Dorsolateral prefrontal cortex (tissue), 122 donors: ENCODE measurements at places on chromosomes 2 and 18.
A peak's percentile ranks its signal among the peaks of the same experiment; 100 is the strongest.

- DNase-seq, result no peak
Observed at GRCh38 chr2:149064856-149065630, 26.5 kb downstream of the LYPD6B start.

DNA sequence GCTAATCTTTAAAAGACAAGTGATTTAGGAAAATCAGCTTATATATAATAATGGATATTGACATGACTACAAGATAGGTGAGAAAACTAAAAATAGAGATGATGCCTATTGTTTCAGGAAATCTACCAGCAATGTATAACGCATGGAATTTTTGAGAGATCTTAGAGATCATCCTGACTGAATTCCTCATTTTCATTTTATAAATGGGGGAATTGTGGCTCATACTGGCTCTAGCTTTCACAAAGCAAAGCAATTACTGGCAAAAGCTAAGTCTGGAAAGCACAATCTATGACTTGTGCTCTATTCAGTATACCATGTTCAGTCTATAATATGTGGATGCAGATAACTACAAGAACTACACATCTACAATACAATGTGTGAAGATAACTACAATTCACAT, 51.9 kb upstream of the FANCL start:
- no peak for DNase-seq

- peak; percentile 26 for DNase-seq
Observed at GRCh38 chr2:154698721-154699574, 453 bp downstream of the KCNJ3 start.

GRCh38 chr2:170742896-170743529, 27.2 kb upstream of the ERICH2 start:
- DNase-seq, result no peak

DNA sequence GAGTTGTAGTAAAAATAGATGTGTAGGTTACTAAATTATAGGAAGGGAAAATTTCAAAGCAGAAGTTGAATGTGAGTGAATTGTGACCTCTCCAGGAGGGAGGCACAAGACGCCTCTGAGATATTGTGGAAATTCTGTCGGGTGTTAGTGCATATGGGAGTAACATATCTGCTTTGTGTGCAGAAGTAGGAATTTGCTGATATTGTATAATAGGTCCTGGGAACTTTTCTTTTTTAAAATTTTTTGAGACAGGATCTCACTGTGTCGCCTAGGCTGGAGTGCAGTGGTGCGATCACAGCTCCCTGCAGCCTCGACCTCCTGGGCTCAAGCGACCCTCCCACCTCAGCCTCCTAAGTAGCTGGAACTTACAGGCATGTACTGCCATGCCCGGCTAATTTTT, 34.7 kb downstream of the UBXN4 start:
- no peak for DNase-seq

DNA sequence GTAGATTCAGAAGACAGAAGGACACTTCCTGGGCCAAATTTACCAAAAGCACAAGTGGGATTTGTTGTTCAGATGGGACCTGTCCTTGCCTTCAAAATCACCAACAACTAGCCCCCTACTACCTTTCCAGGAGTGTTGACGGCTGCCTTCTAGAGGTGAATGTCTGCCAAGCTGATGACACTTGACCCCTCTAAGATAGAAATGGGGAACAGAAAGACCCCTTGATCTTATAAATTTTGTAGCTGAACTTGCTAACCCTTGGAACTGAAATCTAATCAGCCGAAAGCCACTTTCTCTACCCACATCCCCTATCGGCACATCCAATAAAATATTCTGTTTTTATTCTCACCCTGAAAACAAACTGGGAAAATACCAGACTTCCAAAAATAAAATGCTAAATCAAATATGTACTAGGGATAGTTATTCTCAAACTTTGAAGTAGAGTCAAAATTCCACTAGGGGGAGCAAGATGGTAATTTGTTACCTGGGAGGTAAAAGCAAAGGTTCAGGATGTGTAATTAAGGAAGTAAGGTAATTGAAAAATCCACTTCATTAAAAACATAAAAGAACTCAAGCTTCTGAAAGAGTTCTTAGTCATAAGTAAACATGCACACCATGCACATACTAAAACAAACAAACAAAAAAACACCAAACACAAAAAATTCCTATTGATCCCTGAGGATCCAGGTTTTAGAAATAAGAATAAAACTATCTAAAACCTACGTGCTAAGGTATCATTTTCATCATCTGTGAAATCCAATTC, 119.2 kb downstream of the ANKRD44 start:
- DNase-seq, result no peak

GRCh38 chr2:107728586-107728985, 98.1 kb upstream of the RGPD4 start:
- DNase-seq, result no peak

GRCh38 chr2:148670773-148671172, 26.2 kb downstream of the EPC2 start:
- no peak for DNase-seq

GRCh38 chr2:148901142-148901541, 26.1 kb downstream of the KIF5C start:
- no peak for DNase-seq

DNA sequence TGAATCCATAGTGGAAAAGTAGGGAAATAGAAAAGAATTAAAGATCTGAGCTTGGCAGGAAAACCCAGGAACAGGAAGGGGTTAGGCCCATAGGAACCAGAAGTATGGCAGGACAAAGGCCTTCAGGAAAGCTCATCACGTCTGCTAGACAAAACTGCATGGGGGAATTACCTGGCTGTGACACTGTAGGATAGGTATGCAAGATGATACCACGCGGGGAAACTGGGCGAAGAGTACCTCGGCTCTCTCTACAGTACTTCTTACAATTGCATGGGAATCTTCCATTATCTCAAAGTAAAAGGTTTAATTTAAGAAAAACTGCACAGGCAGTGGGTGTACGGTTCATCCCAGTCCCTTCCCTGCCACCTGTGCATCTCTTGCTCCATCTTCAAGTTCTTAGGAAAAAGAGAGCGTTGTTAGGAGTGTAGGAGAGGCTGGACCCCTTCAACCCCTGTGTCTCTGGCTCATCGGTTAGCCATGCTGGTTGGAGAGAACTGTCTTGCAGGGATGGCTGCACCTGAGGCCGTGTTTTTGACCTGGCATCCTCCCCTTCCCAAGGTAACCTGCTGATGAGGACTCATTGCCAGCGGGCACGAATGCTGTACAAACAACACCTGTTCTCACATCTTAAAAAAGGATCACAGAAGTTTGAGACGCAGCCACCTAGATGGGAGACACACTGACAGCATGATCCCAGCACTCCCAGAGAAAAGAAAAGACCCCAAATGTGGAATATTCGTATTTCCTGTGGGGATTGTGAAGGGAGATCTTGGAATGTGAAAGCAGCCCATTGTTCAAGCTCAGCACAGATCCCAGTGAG, 120.5 kb upstream of the COPS8 start:
- DNase-seq, result no peak

DNA sequence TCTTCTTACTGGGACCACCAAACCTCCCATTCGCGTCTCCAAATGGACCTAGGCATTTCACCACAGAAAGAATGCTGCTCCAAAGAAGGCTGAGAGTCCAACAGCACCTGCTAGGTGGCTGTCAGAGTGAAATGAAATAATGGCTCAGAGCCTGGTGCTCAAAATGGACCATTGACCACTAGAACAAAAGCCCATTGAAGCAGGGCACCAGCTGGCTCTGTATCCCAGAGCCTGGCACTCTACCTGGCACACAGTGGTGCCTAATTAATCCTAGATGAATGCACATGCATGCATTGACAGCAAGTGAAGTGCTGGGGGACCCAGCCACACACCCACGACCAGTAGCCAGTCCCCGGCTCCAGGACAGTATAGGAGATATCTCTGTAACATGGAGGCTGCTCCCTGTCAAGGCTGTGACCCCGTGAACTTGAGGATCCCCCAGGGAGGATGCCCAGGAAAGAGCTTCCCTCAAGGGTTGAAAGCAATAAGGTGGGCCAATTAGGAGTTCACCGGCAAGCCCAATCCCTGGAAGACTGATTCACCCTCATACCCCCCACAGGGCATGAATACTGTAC, 261.3 kb downstream of the TNS1 start:
- DNase-seq, result peak; percentile 52

- no peak for DNase-seq
Observed at GRCh38 chr2:138190999-138191398, 226.7 kb downstream of the HNMT start.

DNA sequence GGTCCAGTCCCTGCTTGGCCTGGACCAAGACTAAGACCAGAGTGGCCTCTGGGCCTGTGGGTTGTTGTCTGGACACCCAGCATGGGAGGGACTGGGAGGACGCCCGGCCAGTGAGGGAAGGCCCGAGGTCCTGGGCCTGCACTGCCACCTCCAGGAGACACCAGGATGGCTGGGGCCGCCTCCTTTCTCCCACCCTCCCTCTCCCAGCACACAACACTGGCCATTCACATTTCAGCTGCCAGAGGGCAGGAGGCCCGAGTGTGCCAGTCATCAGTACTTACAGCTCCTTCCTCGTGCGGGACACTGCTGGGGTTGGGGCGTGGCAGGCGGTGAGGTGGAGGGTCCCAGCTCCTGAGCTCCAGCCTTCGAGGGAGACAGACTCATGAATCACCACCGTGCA, 133.5 kb downstream of the ASB1 start:
- no peak for DNase-seq

DNA sequence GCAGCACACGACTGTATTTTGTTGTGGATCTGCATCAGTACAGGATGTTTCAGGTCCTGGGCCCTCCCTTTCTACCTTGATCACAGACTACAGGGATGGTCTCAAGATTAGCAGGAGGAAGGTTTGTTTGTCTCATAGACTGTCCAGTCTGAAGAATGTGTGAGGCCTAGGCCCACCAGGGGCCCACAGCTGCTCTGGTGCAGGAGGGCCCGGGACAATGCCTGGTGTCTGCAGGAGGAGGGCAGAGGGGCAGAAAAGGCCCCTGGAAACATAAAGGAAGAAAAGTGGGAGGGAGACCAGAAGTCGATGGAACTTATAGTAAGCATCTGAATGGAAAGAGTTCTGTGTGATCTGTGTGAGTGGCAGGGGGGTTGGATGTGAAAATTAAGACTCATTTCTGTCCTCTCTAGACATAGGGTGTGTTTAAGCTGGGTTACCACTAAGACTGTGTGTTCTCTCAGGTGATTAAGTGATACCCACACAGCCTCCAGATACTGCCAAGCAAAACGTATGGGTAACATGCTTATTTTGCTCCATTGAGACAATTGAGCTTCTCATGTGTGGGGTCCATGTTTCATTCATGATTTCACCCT, 33.4 kb upstream of the LPIN2 start:
- DNase-seq, result no peak

GRCh38 chr2:163182764-163183354, 344.3 kb upstream of the KCNH7 start:
- no peak for DNase-seq

DNA sequence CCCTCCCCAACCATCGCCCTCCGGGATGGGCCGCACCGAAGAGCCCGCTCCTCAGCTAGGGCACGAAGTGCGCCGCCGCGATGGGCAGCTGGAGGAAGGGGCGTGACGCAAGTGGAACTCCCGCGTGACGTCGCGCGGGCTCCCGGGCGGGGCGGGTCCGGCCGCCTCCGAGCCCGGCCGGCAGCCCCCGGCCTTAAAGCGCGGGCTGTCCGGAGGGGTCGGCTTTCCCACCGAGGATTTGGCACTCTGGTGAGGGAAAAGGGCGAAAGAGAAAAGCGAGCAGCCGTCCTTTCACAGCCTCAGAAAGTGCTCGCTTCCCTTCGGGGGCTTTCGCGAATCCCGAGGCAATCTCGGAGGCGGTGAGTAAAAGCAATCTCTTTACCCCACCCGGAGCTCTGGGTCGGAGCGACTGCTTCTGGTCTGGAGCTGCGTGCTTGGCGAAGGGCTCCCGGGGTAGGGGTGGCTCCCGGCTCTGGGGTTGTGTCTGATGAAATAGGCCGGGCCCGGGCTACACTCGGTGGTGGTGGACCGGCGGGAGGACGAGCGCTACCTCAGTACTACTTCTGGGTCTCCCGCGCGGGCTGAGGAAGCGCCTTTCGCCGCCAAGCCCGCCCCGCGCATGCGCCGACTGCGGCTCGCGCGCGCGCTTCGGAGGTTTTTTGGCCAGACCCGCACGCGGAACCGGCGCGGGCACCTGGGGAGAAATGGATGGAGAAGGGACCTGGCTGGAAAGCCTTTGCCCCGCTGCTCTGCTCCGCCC, at the start of gene RBBP8:
Gene RBBP8, plus strand, starts transcription at position 123 of the 760 bp plus-strand sequence. CDS start 3,524 bp downstream, outside the sequence.
- DNase-seq, result peak; percentile 79

GRCh38 chr2:212956665-212957607, 194.5 kb downstream of the IKZF2 start:
- DNase-seq, result no peak

GRCh38 chr2:215532844-215533243, 97.0 kb upstream of the FN1 start:
- no peak for DNase-seq

- DNase-seq, result no peak
Observed at GRCh38 chr2:151634736-151635467, 99.4 kb downstream of the NEB start.

GRCh38 chr2:126536605-126537200, 119.3 kb upstream of the GYPC start:
- DNase-seq, result no peak

GRCh38 chr18:74980669-74981068, 228.3 kb downstream of the PTGR3 start:
- no peak for DNase-seq

DNA sequence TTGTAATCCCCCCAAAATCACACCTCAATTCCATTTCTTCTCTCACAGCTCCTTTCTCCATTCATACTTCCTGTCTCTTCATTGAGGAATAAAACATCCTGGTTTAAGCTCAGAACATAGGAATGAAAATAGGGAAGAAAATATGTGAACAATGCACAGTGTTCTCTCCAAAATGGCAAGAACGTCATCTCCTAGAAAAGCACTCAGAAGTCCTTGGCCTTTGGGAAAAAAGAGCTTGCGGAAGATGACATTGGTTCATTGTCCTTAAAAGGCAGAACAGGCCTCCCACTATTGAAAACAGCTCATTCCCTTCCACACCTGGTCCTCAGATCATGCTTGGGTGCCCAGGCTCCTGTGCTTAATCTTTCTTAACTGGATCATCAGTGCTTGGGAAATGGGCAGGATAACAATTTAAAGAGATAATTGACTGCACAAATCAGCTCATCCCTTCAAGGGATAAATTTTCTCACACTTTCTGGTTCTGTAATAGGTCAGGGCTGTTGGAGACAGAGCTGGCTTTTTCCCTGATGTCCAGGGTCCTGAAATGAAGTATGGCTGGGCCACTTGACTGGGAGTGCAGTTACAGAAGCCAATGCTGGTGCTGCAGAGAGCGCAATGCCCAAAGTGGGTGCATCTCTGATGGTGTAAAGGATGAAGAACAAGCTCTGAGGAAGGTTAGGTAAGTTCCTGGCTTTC, 69.2 kb downstream of the MARCHF4 start:
- DNase-seq, result no peak

DNA sequence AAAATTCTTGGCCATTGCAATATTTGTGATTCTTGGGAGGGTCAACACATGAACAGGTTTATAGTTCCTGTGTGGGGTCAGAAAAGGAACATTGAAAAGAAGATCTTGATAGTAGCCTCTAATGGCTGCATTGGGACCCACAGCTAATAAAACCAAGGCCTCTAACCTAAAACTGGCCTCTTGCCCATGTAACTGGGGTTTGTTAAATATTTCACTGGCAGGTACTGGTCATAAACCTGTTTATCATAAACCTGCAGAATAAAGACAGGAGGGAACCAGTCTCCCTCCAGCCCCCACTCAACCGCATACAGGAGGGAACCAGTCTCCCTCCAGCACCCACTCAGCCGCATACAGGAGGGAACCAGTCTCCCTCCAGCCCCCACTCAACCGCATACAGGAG, 125.3 kb downstream of the PXDN start:
- DNase-seq, result no peak

- no peak for DNase-seq
Observed at GRCh38 chr2:71833855-71834560, 313.7 kb downstream of the CYP26B1 start.

- DNase-seq, result no peak
Observed at GRCh38 chr18:73656691-73657090, 490.9 kb downstream of the FBXO15 start.
